Nephron progenitor cell (in vitro differentiated cells): ENCODE measurements at places on chromosomes 16 and 17.
A peak's percentile ranks its signal among the peaks of the same experiment; 100 is the strongest.

GRCh38 chr17:57649731-57650484, 95.2 kb downstream of the CCDC182 start:
- peaks cover 3% of the 10 kb centered on the region for H3K27me3 ChIP-seq
- H3K4me3 ChIP-seq = no peak overlapping the region
- no peak for DNase-seq
- peaks cover 20% of the 10 kb centered on the region for H3K4me1 ChIP-seq
- peak overlapping the region; percentile 45 for H3K27ac ChIP-seq

DNA sequence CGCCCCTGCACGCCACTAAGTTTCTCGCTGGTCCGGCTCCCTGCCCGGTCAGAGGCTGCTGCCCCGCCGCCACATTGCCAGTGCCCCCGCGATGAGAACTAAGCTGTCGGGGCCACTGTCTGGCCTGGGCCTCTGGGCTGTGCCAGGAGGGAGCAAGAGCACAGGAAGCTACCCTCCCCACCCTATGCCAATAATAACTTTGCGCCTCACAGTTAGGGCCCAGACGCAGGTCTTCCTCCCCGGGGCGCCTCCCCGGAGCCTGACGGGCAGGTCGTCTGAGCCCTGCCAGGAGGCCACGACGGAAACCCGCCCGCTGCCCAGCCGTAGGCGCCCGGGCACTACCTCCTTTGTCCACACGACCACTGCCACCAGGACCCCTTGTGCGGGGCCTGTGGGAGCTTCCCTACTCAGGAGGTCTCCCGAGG, 1.5 kb downstream of the ZFPM1 start:
- peaks cover 14% of the 10 kb centered on the region for H3K4me1 ChIP-seq
- H3K27ac ChIP-seq = no peak overlapping the region
- DNase-seq = peak; percentile 35
- H3K4me3 ChIP-seq = peak overlapping the region; percentile 90
- H3K36me3 ChIP-seq = no peaks in the 10 kb centered on the region
- H3K27me3 ChIP-seq = peaks cover 49% of the 10 kb centered on the region

DNA sequence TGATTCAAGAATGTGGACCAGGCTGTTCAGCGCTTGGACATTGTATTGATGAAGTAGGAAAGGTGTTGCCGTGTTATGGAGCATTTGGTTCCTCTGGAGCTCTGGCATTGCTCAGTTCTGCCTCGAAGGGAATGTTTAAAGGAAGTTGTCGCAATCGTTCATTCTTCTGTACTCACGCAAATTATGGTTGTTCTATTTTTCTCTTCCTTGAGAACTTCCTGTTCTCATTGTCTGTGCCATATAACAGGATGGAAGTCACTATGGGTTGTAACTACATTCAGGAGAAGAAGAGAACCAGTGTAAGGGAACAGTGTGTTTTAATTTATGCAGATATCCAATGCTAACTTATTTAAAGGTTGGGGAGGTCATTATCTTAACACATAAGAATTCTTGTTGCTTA, 13.0 kb downstream of the PCTP start:
- peaks cover 4% of the 10 kb centered on the region for H3K27me3 ChIP-seq
- peaks cover 8% of the 10 kb centered on the region for H3K4me1 ChIP-seq
- DNase-seq = no peak
- H3K27ac ChIP-seq = no peak overlapping the region

DNA sequence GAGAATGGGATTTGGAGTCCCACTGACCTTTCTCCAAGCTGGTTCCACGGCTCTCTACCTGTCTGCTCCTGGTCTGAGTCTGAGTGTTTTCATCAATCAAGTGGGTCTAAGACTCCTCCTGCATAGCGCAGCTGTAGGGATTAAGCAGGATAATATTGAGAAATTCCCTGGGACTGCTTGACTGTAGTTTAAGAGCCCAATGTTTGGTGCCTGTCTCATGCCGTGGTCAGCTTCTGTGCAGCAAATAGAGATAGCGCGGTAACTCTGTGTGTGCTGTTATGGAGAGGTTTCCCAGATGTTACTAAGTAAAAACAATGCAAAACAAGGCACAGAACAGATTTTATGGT, 21.4 kb downstream of the RPTOR start:
- no peak overlapping the region for H3K27ac ChIP-seq
- DNase-seq = no peak
- peaks cover 42% of the 10 kb centered on the region for H3K4me1 ChIP-seq
- peaks cover 20% of the 10 kb centered on the region for H3K36me3 ChIP-seq
- no peak overlapping the region for H3K4me3 ChIP-seq

DNA sequence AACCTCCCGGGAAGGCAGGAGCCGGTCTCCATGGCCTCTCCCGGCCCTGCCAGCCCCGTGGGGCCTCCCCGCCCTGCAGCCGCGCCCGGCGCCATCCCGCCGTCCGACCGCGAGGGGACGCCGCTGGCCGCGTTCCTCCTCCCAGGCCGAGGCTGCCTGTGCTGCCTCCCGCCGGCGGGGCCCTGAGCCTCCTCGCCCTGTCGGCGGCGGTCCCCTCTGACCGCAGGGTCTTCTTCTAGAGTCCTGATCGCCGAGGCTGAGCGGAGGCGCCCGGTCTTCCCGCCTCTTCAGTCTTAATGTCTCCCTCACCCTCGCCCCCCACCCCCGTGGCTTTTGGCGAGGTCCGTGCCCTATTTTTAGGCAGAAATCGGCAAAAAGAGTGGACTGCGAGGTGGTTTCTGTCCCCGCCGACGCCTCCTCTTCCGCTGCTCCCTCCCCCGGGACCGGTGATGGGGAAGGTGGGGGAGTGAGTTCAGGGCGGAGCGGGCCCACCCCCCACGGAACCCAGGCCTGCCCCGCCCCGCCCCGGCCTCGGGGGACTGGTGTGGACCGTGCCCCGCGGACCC, 794 bp upstream of the CPNE7 start:
- peak; percentile 81 for DNase-seq
- H3K27me3 ChIP-seq = peaks cover 36% of the 10 kb centered on the region
- H3K4me3 ChIP-seq = peak overlapping the region; percentile 50
- H3K36me3 ChIP-seq = no peaks in the 10 kb centered on the region
- no peak overlapping the region for H3K27ac ChIP-seq

DNA sequence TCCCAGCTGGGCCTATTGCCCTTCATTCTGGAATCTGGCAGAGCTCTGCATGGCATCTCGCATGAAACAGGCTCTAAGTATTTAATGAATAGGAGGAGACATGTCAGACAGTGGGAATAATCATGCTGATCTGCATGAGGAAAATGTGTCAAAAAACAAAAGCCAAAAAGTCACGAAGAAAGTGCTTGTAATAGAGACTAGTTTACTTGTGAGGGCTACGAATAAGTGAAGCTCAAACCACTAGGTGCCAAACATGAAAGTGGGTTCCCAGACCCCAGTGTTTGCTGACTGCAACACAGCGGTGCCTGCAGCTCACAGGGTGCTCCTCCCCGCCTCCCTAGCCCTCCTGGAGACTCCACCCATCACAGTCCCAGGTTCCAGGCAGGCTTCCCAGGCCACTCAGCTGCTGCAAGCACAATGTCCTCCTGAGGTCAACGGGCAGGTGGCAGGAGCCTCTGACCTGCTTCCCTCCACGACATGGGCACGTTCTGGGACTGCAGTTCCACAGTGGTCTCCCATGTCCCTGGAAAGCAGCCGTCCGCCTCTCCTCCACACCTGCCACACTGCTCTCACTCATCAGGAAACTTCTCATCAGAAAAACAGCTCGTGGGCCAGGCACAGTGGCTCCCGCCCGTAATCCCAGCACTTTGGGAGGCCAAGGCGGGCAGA, 96.5 kb downstream of the ANKRD11 start:
- no peaks in the 10 kb centered on the region for H3K27me3 ChIP-seq
- H3K36me3 ChIP-seq = peaks cover 46% of the 10 kb centered on the region
- peak overlapping the region; percentile 80 for H3K27ac ChIP-seq
- H3K4me1 ChIP-seq = peaks cover 47% of the 10 kb centered on the region

GRCh38 chr17:11779892-11780291, 181.6 kb downstream of the DNAH9 start:
- DNase-seq = no peak
- no peak overlapping the region for H3K27ac ChIP-seq
- peaks cover 10% of the 10 kb centered on the region for H3K27me3 ChIP-seq

GRCh38 chr16:71214746-71215381, 15.7 kb downstream of the HYDIN start:
- H3K27ac ChIP-seq = no peak overlapping the region
- H3K4me3 ChIP-seq = no peak overlapping the region
- peaks cover 9% of the 10 kb centered on the region for H3K27me3 ChIP-seq
- no peaks in the 10 kb centered on the region for H3K36me3 ChIP-seq
- DNase-seq = no peak
- no peaks in the 10 kb centered on the region for H3K4me1 ChIP-seq

DNA sequence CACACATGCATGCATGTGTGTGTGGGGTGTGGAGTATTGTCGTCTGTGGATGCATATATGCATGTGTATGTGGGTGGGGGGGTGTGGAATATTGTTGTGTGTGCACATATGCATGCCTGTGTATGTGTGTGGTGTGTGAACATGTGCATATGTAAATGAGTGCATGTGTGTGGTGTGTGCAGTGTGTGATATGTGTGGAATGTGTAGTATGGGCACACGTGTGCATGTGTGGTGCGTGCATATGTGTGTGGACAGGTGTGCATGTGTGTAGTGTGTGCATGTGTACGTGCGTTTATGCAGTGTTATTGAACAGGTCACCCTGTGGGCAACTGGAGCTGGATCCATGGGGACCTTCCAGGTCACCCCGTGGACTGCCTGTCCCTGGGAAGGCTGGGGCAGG, 18.7 kb downstream of the RBFOX3 start:
- peaks cover 72% of the 10 kb centered on the region for H3K27me3 ChIP-seq
- H3K36me3 ChIP-seq = no peaks in the 10 kb centered on the region
- H3K4me1 ChIP-seq = peaks cover 18% of the 10 kb centered on the region
- DNase-seq = no peak
- H3K27ac ChIP-seq = no peak overlapping the region
- no peak overlapping the region for H3K4me3 ChIP-seq

DNA sequence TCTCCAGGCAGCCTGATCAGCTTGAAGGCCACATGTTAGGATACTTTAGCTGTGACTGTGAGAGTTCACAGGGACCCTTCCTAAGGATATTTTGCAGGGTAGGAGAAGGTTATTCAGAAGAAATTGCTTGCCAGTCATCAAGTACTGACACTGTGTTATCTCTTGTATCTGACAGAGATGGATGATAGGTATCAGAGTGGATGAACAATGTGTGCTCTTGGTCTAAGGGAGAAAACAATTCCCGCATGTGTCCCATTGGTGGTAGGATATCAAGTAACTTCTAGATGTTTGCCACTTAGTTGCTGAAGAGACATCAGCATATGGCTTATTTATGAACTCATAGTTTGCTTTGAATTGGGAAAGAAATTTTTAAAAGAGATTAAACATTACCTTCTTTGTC, 219.3 kb downstream of the SPECC1 start:
- H3K36me3 ChIP-seq = peaks cover 7% of the 10 kb centered on the region
- DNase-seq = no peak
- H3K27ac ChIP-seq = no peak overlapping the region

- H3K4me3 ChIP-seq = no peak overlapping the region
- no peak overlapping the region for H3K27ac ChIP-seq
- no peak for DNase-seq
- no peaks in the 10 kb centered on the region for H3K27me3 ChIP-seq
- H3K36me3 ChIP-seq = peaks cover 5% of the 10 kb centered on the region
Observed at GRCh38 chr16:62805221-62805857, 769.1 kb upstream of the CDH8 start.

GRCh38 chr17:82188001-82188961, 24.4 kb downstream of the CCDC57 start:
- H3K36me3 ChIP-seq = peaks cover 37% of the 10 kb centered on the region
- H3K4me1 ChIP-seq = no peaks in the 10 kb centered on the region
- no peak overlapping the region for H3K4me3 ChIP-seq
- peaks cover 3% of the 10 kb centered on the region for H3K27me3 ChIP-seq

GRCh38 chr17:49696233-49696761, 11.5 kb downstream of the SLC35B1 start:
- peaks cover 15% of the 10 kb centered on the region for H3K27me3 ChIP-seq
- DNase-seq = no peak
- no peak overlapping the region for H3K4me3 ChIP-seq
- peaks cover 25% of the 10 kb centered on the region for H3K4me1 ChIP-seq

DNA sequence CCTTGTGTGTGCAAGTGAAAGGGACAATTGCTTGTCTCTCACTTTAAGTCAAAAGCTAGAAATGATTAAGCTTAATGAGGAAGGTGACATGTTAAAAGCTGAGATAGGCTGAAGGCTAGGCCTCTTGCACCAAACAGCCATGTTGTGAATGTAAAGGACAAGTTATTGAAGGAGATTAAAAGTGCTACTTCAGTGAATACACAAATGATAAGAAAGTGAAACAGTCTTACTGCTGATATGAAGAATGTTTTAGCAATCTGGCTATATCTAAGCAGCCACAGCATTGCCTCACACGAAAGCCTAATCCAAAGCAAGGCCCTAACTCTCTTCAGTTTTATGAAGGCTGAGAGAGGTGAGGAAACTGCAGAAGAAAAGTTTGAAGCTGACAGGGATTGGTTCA, 71.0 kb downstream of the CDRT15 start:
- DNase-seq = no peak
- H3K4me3 ChIP-seq = no peak overlapping the region
- H3K36me3 ChIP-seq = peaks cover 48% of the 10 kb centered on the region

- H3K4me1 ChIP-seq = peaks cover 8% of the 10 kb centered on the region
- no peak overlapping the region for H3K4me3 ChIP-seq
- H3K36me3 ChIP-seq = no peaks in the 10 kb centered on the region
- H3K27me3 ChIP-seq = peaks cover 69% of the 10 kb centered on the region
Observed at GRCh38 chr16:24054741-24055491, 201.2 kb upstream of the CACNG3 start.

GRCh38 chr17:50785946-50786570, 18.7 kb upstream of the ANKRD40CL start:
- peaks cover 36% of the 10 kb centered on the region for H3K4me1 ChIP-seq
- no peaks in the 10 kb centered on the region for H3K27me3 ChIP-seq
- H3K27ac ChIP-seq = no peak overlapping the region
- no peaks in the 10 kb centered on the region for H3K36me3 ChIP-seq
- H3K4me3 ChIP-seq = no peak overlapping the region

- peaks cover 67% of the 10 kb centered on the region for H3K27me3 ChIP-seq
- no peak overlapping the region for H3K4me3 ChIP-seq
- H3K4me1 ChIP-seq = peaks cover 17% of the 10 kb centered on the region
- no peaks in the 10 kb centered on the region for H3K36me3 ChIP-seq
Observed at GRCh38 chr16:67517661-67518423, 10.8 kb upstream of the RIPOR1 start.

DNA sequence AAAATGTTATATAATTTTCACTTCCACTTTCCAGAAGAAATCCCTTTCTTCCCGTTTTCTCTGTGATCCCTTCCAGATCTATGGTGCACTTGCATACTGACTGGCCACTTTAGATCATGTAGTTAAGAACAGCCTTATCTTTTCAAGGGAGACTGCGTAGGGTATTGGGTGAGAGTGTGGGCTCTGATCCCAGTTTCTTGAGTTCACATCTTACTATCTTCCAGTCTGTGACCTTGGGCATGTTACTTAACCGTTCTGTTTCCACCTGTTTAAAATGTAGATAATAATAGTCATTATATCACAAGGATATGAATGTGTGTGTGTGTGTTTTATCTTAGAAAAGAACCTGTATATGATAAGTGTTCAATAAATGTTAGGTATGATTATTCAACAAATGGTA, 83.7 kb downstream of the TANGO6 start:
- H3K27ac ChIP-seq = no peak overlapping the region
- no peak overlapping the region for H3K4me3 ChIP-seq
- H3K27me3 ChIP-seq = no peaks in the 10 kb centered on the region
- peaks cover 46% of the 10 kb centered on the region for H3K36me3 ChIP-seq
- DNase-seq = no peak
- no peaks in the 10 kb centered on the region for H3K4me1 ChIP-seq

- H3K36me3 ChIP-seq = no peaks in the 10 kb centered on the region
- H3K4me3 ChIP-seq = no peak overlapping the region
- peaks cover 27% of the 10 kb centered on the region for H3K27me3 ChIP-seq
- DNase-seq = no peak
Observed at GRCh38 chr17:72394531-72394930, 273.7 kb downstream of the SOX9 start.

GRCh38 chr16:22683730-22684573, 130.0 kb upstream of the HS3ST2 start:
- no peaks in the 10 kb centered on the region for H3K36me3 ChIP-seq
- DNase-seq = no peak
- no peaks in the 10 kb centered on the region for H3K4me1 ChIP-seq
- peaks cover 24% of the 10 kb centered on the region for H3K27me3 ChIP-seq
- H3K4me3 ChIP-seq = no peak overlapping the region
- no peak overlapping the region for H3K27ac ChIP-seq
